Endodermal cell (in vitro differentiated cells): ENCODE measurements at places on chromosomes 2 and 18. TPM values are rescaled to one million over a fixed set of nuclear protein-coding genes. Genes with fewer than 3 reads are reported as not detected.

NEU4 gene
- 1.1 to 2.6 TPM (median 1.2 TPM) in 3 replicates for total RNA-seq

SP140 gene
- total RNA-seq, result 0.32 TPM in 1 of 2 replicates, not detected in the other

TTC39C gene
- total RNA-seq, result 10.0 to 14.6 TPM (median 14.0 TPM) in 3 replicates

LIMS2 gene
- total RNA-seq, result 3.9 to 6.8 TPM (median 5.4 TPM) in 3 replicates

TDRD15 gene
- 0.29 and 0.44 TPM in 2 replicates for total RNA-seq

FAM124B gene
- total RNA-seq, result 0.72 and 1.2 TPM in 2 replicates

BCL11A gene
- 16.3 and 16.7 TPM in 2 replicates for total RNA-seq

KHK gene
- 0.82 to 3.9 TPM (median 3.5 TPM) in 3 replicates for total RNA-seq

CD302 gene
- total RNA-seq, result 2.3 to 2.7 TPM (median 2.7 TPM) in 3 replicates

CD207 gene
- not detected in 2 replicates for total RNA-seq

AQP12A gene
- total RNA-seq, result not detected in 2 replicates

ATOH8 gene
- total RNA-seq, result 1.2 and 1.3 TPM in 2 replicates

DNA sequence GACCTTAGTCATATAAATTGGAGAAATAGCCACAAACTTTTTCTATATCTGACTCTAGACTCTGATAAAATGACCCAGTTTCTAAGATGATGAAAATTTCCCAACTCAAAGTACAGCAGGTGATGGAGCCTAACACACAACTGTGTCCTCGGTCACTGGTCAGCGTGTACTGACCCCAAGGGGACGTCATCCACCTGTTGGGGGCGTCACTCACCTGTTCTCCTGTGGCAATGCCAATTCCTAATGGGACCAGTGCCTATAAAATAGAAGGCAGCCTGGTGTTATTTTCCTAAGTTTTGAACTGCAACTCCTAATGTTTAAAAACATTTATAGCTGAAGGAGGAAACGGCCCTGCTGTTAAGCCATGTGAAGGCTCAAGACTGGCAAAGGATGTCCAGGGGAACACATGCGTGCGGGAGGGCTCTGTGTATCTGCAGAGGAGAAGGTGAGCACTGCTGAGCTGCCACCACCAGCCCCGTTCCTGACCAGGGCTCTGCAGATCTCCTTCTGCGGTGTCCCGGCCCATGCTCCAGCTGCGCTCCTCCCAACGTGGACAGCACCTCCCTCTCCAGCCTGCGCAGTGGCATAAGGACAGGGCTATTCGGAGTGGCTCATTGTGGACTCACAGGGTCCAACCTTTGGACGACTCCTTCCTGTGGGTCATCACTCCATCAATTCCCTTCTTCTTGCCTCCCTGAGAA, 21.2 kb downstream of the TYMS start:
- no peak for DNase-seq

DNA sequence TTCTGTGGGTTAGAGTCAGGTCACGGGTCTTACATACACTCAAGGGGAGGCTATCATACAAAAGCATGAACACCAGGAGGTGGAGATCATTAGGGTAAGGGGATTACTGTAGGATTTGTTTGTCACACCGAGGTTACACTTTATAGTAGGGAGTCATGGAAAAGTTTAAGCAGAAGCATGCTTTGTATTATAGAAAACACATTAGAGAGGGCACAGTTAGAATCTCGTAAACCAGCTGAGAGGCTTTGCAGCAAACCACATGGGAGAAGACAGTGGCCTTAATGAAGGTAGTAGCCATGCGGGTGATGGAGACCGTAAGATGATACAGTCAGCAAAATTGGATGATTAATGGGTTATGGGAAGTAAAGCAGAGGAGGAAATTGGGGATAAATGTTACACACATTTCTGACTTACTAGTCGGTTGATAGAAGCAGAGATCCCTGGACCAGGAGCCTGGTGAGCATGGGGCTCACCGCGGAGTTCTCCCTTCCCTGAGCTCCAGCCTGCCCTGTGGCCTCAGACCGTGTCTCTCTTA, 75.6 kb downstream of the MAPRE2 start:
- no peak for DNase-seq

GRCh38 chr2:63242747-63243146, 192.1 kb downstream of the OTX1 start:
- no peak for DNase-seq

DNA sequence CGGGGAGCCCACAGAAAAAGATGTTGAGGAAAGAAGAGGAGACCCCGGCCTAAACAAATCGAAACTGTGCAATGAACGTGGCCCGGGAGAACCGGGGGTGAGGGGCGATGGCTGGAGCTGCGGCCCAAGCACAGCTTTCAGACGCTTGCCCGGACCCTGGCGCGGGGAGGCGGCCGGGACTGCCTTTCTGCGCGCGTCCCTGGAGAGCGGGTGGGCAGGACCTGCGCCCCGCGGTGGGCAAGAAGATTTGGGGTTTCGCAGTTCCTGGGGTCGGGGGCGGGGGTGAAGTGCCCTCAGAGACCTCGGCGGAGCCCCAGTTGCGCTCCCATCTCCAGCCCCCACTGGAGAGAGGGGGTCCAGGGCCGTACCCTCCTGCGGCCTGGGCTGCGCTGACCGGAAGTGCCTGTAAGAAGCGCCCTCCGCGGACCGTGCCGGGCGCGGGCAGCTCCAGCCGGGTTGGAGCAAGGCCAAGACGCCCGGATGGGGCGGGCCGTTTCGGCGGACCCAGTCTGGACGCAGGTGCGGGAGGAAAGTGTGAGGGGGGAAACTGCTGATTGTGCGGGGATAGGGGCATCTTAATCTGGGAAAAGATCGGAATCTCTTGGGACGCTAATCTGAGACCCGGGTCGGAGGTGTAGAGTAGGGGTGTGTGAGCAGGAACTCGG, 11.6 kb downstream of the EN1 start:
- peak; percentile 72 for DNase-seq

DNA sequence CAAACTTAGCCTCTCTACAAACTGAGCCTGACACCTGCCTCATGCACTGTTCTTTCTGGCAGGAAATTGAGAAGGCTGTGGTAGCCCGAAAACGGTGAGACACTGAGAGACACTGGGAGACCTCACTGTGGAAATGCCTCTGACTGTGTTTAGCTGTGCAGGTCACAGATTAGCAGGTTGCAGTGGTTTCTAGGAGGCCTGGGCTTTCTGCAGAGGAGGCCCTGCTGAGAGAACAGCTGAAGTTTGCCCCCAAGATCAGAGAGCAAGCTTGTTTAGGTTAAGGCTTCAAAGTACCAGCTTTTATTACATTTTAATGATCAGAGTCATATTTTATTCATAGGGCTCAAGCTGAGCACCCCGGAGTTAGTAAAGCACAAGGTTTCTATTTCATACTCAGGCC, 68.7 kb upstream of the LYPD6 start:
- DNase-seq, result no peak

- DNase-seq, result no peak
Observed at GRCh38 chr2:106032676-106033075, 161.4 kb downstream of the UXS1 start.

- peak; percentile 25 for DNase-seq
Observed at GRCh38 chr2:20164734-20165478, 60.0 kb downstream of the SDC1 start.

DNA sequence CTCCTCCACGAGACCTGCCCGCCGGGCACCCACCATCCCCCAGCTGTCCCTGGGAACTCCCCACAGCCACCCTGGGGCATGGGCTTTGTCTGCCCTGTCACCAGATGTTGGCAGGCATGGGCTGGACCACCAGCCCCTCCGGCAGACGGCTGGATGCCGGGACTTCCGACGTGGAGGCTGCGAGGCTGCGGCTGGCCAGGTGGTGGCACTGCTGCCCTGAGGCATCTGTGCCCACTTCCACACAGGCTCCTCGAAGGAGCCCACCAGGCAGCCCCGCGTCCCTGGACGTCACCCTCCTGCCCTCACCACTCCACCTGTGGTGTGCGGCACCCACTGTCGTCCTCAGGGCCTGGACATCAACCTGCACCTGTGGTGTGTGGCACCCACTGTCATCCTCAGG, 319.9 kb upstream of the SALL3 start:
- DNase-seq, result peak; percentile 86

- no peak for DNase-seq
Observed at GRCh38 chr2:6372317-6372901, 493.3 kb downstream of the CMPK2 start.

DNA sequence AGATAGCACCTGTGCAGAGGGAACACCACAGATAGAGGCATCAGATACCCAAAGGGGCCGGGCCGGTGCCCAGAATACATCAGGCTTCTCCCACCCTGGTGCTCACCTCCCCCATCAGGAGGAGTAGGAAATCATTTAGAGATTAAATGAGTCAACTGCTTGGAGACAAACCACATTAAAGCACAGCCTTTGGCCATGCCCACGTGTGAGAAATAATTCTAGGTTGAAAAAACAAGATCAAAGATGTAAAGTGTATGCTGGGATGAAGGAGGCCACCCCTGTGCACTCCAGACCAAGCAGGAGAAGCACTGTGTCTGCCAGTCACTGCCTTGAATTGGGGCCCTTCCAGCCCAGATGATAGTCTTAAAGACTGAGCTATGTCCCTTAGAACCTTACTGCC, 152.8 kb upstream of the ACAA2 start:
- DNase-seq, result no peak

DNA sequence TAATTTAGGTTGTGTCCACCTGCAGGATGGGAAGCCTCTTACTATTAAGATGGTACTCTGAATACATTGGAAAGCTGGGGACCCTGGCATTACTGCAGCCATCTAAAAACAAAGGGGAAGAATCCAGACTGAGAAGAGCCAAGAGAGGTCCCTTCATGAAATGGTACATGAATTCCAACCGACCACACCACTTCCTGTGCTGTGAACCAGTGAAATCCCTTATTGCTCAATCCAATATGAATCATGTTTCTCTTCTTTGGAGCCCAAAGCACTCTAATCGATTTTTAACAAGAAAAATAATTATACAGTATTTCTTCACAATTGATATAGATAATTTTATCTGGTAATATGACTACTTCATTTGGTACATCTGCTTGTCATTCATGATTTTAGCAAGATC, 479.7 kb upstream of the RAB6C start:
- DNase-seq, result no peak

DNA sequence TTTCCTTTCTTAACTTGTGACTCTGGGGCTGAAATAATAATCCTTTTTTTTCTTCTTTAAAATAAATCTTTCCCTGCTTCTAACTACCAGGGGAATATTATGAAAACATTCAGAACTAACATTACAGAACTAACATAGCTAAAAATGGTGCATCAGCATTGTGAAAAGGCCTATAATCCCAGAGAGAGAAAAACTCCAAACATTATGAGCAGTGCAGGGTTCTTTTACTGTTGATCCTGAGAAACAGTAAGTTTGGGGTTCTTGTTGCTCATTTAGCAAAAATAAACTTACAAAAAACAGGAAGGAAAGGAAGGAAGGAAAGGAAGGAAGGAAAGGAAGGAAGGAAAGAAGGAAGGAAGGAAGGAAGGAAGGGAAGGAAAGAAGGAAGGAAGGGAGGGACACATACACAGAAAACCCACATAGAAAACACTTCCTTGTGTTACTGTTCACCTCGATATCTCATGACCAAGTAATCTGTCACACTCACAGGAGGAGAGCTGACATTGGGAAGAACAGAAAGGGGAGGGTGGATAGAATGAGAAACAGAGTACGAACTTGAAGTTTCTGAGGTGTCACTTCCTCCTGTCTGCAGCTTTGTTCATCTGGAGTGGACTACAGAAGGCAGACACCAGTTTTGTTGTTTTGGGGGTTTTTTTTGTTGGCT, 18.4 kb upstream of the PIK3C3 start:
- DNase-seq, result no peak

DNA sequence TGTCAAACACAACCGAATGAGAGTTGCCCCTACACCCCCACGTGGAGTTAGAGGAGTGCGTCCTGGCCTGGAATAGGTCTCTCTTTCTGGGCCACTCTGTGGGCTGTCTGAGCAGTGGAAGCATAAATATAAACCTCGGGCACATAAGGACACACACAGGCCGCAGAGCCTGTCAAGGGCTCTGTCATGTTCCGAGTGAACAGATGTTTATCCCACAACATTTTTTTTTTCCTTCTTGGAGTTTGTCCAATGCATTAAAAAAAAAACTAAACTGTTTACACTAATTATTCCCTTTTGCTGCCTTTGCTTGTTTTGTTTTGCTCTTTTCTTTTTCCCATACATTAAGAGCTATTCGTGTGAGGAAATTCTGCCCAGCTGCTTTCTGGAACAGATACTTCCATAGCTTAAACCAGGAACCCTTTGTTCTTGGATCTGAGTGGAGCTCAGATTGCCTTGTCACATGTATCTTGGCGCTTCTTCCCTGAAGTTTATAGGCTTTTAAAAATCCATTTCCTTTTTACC, 228.3 kb upstream of the FOSL2 start:
- no peak for DNase-seq

DNA sequence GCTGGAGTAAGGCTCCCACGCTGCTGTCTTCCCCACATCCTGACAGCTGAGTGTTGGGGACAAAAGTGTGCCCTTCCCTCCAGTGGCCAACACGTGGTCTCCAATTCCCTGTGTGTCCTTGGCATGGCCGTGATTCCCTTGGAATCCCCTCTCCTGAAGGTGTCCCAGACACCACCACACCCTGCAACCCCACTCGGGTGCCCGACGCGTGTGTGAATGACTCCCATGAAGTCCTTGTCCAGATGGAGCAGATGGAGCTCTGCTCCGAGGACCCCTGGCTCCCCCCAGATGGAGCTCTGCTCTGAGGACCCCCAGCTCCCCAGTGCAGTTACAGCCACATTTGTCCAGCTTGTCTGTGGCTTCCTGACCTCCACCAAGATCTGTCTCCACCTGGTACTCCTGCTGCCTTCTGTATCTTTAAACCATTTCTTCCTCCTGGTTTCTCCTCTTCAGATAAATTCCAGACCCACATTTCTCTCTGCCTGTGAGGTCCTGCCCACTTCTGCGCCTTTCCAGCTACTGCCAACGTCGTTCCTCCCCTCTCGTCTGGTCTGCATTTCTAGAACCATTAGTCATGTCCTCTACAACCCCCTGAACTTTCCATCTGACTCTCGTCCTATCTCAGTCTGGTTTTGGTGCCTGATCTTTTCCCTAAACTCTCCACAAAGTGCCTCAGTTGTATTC, 86.8 kb upstream of the PXDN start:
- DNase-seq, result no peak

GRCh38 chr2:3272761-3273160, 104.9 kb downstream of the EIPR1 start:
- no peak for DNase-seq

GRCh38 chr2:60067006-60067405, 486.4 kb downstream of the BCL11A start:
- DNase-seq, result no peak

DNA sequence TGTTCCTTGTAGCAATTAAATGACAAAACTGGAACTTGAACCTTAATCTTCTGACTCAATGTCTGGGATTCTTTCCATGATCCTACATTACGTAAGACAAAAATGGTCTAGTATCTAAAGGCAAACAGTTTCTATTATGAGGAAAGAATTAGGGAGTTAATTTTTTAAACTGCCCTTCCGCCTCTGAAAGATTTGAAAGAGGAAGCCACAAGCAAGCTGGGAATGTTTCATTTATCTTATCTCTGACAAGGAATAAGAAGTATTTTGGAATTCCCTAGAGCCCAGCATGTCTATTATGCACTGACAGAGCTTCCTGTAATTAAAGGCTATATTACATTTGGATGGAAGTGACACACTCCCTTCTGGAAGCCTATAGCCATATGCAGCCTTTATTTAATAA, 558.8 kb upstream of the CDH2 start:
- DNase-seq, result no peak

DNA sequence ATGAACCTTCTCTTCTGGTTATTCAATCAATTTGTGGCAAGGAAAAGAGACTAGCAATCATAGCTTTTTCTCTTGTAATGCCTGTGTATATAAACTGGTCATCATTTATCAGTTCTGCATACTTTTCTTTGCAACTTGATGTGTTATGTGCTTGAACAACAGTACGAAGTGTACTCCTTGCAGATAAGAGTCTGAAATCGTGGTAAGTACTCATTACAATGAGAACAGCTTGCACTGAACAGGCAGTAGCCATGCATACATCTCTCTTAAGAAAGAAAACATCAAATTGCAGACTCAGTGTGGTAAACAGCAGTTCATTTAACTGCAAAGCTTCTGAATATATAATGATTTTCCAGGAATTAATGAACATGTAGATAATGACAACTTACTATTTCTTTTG, 64.3 kb downstream of the GREB1L start:
- no peak for DNase-seq
